ENCODE measurements at places on chromosomes 4 and X. TPM values are rescaled to one million over a fixed set of nuclear protein-coding genes. Genes with fewer than 3 reads are reported as not detected.

The MAP7D2 gene
- total RNA-seq: 0.74 TPM

The H2BW2 gene
- total RNA-seq: not detected

The NPY2R gene
- not detected for total RNA-seq

The ANAPC4 gene
- total RNA-seq: 11.4 TPM

The HSD17B13 gene
- 0.15 TPM for total RNA-seq

The TKTL2 gene
- total RNA-seq: not detected

The DRD5 gene
- total RNA-seq: not detected

The STOX2 gene
- total RNA-seq: 10.6 TPM

The C4orf50 gene
- total RNA-seq: 0.02 TPM

The RNF212 gene
- 0.62 TPM for total RNA-seq

The ATOH1 gene
- 0.15 TPM for total RNA-seq

The RAI2 gene
- 22.3 TPM for total RNA-seq

The HMX1 gene
- not detected for total RNA-seq

The SSX1 gene
- not detected for total RNA-seq

The CT45A3 gene
- total RNA-seq: not detected

The GCNA gene
- 1.5 TPM for total RNA-seq

The GPM6B gene
- 4.7 TPM for total RNA-seq

The PCYT1B gene
- total RNA-seq: 0.05 TPM

The FGFBP2 gene
- total RNA-seq: 0.79 TPM

The GAGE12H gene
- total RNA-seq: not detected

The PALLD gene
- 998 TPM for total RNA-seq

The RNF128 gene
- total RNA-seq: 0.15 TPM

The F11 gene
- 0.52 TPM for total RNA-seq

Measured in left ventricle myocardium superior (tissue), 1 donor.